ENCODE measurements at places on chromosomes 3 and 15. TPM values are rescaled to one million over a fixed set of nuclear protein-coding genes. Genes with fewer than 3 reads are reported as not detected.

The LRRIQ4 gene
- 0.10 TPM for polyA plus RNA-seq

The FETUB gene
- polyA plus RNA-seq = 0.21 TPM

The RASL12 gene
- polyA plus RNA-seq = 6.1 TPM

The ZNF774 gene
- polyA plus RNA-seq = 5.3 TPM

The TUSC7 gene
- polyA plus RNA-seq = not detected

The MAGI1 gene
- polyA plus RNA-seq = 32.9 TPM

The MKRN2OS gene
- polyA plus RNA-seq = 0.64 TPM

The CELSR3 gene
- polyA plus RNA-seq = 1.0 TPM

The CHRM5 gene
- 0.19 TPM for polyA plus RNA-seq

The KLF15 gene
- 14.5 TPM for polyA plus RNA-seq

The PLSCR4 gene
- 18.1 TPM for polyA plus RNA-seq

The LRRC31 gene
- polyA plus RNA-seq = 0.27 TPM
